Skeletal muscle tissue (tissue), 5 donors: ENCODE measurements at places on chromosomes 16 and 17. TPM values are rescaled to one million over a fixed set of nuclear protein-coding genes. Genes with fewer than 3 reads are reported as not detected.

LRRC46 gene
- not detected for total RNA-seq

NPIPB6 gene
- total RNA-seq = not detected

GLIS2 gene
- total RNA-seq = 4.2 TPM

NUFIP2 gene
- total RNA-seq = 30.3 TPM

KRT33A gene
- total RNA-seq = not detected

KCNAB3 gene
- 0.52 TPM for total RNA-seq

FOXL1 gene
- total RNA-seq = under 0.01 TPM

MT1E gene
- total RNA-seq = 18.8 TPM

PEX12 gene
- 4.7 TPM for total RNA-seq

SLC6A2 gene
- 1.0 TPM for total RNA-seq

ACBD4 gene
- total RNA-seq = 3.1 TPM

NUTF2 gene
- 94.5 TPM for total RNA-seq

MYH4 gene
- under 0.01 TPM for total RNA-seq

KIF2B gene
- total RNA-seq = not detected

CSH2 gene
- not detected for total RNA-seq

VWA3A gene
- under 0.01 TPM for total RNA-seq

PRSS8 gene
- total RNA-seq = not detected

BRICD5 gene
- 2.1 TPM for total RNA-seq

IRX6 gene
- total RNA-seq = not detected

MYH10 gene
- 72.0 TPM for total RNA-seq

FBXW10 gene
- total RNA-seq = not detected

CDRT15L2 gene
- total RNA-seq = not detected

CCL1 gene
- not detected for total RNA-seq

MPV17L gene
- 3.1 TPM for total RNA-seq

SULT1A4 gene
- total RNA-seq = 2.6 TPM
